ENCODE measurements at places on chromosomes 7 and 10. TPM values are rescaled to one million over a fixed set of nuclear protein-coding genes. Genes with fewer than 3 reads are reported as not detected.

Gene SMKR1
- total RNA-seq: 0.09 TPM

Gene CALCR
- total RNA-seq: not detected

Gene CFAP70
- 0.92 TPM for total RNA-seq

Gene GIMAP2
- 0.55 TPM for total RNA-seq

Gene CREB5
- 5.8 TPM for total RNA-seq

Gene NANOS1
- 0.14 TPM for total RNA-seq

Gene TMEM209
- total RNA-seq: 8.5 TPM

Gene PLEKHS1
- total RNA-seq: 0.09 TPM

Gene PCGF5
- total RNA-seq: 17.9 TPM

Gene TBX20
- 4.6 TPM for total RNA-seq

Gene ABCB1
- 1.7 TPM for total RNA-seq

Gene SLC26A5
- not detected for total RNA-seq

Gene MBL2
- total RNA-seq: not detected

Gene ADAM12
- 23.6 TPM for total RNA-seq

Gene NFE2L3
- 3.1 TPM for total RNA-seq

Gene NPSR1
- not detected for total RNA-seq

Gene ADAMTS14
- total RNA-seq: 5.5 TPM

Gene AKR1B1
- 237 TPM for total RNA-seq

Gene PTPRE
- total RNA-seq: 1.2 TPM

Gene TAS2R5
- total RNA-seq: 0.57 TPM

Gene OPALIN
- not detected for total RNA-seq

Gene NUTM2A
- total RNA-seq: 0.28 TPM

Gene CNPY1
- total RNA-seq: not detected

Gene NAT16
- not detected for total RNA-seq

Gene CFAP69
- 7.7 TPM for total RNA-seq

Gene HOXA3
- 1.8 TPM for total RNA-seq

Gene EN2
- under 0.01 TPM for total RNA-seq

Gene MSS51
- total RNA-seq: 0.85 TPM

Gene ADIRF
- 110 TPM for total RNA-seq

Gene CYP3A7
- 0.14 TPM for total RNA-seq

Gene PBLD
- 6.7 TPM for total RNA-seq

Gene STAMBPL1
- 27.3 TPM for total RNA-seq

Gene HPSE2
- under 0.01 TPM for total RNA-seq

Gene HNRNPF
- total RNA-seq: 188 TPM

Gene NYAP1
- total RNA-seq: 0.14 TPM

Gene ASIC3
- total RNA-seq: 0.14 TPM

Gene TLL2
- 0.09 TPM for total RNA-seq

Gene CALHM1
- not detected for total RNA-seq

Gene GPR15LG
- total RNA-seq: not detected

Gene FAM131B
- total RNA-seq: 1.00 TPM

Gene CTAGE15
- total RNA-seq: 0.14 TPM

Gene OR2F1
- total RNA-seq: not detected

Gene MICU1
- total RNA-seq: 53.5 TPM

Gene TCF7L2
- total RNA-seq: 4.8 TPM

Gene KAZALD1
- 18.2 TPM for total RNA-seq

Gene SLC35G1
- 3.7 TPM for total RNA-seq

Gene LRIT1
- not detected for total RNA-seq

Gene VPS50
- total RNA-seq: 28.3 TPM

Gene INSYN2A
- 0.55 TPM for total RNA-seq

Gene PIP
- total RNA-seq: not detected

Gene PITX3
- 0.18 TPM for total RNA-seq

Gene ADAP1
- total RNA-seq: 9.1 TPM

Gene CRYGN
- 0.74 TPM for total RNA-seq

Gene PAX4
- not detected for total RNA-seq

Gene PUS7
- 12.8 TPM for total RNA-seq

Gene FAM25A
- not detected for total RNA-seq

Gene OR6B1
- total RNA-seq: not detected

Data from smooth muscle cell of bladder (primary cell).